ENCODE measurements at places on chromosomes 12 and 14. TPM values are rescaled to one million over a fixed set of nuclear protein-coding genes. Genes with fewer than 3 reads are reported as not detected.

The LRP1-AS gene
- total RNA-seq, result not detected

The TAS2R50 gene
- total RNA-seq, result 2.0 TPM

The OR11H6 gene
- not detected for total RNA-seq

The RIPK3 gene
- total RNA-seq, result 77.6 TPM

The CCDC184 gene
- 0.66 TPM for total RNA-seq

The TCL1B gene
- total RNA-seq, result 5.5 TPM
